ENCODE measurements at places on chromosomes 6 and 20.

DNA sequence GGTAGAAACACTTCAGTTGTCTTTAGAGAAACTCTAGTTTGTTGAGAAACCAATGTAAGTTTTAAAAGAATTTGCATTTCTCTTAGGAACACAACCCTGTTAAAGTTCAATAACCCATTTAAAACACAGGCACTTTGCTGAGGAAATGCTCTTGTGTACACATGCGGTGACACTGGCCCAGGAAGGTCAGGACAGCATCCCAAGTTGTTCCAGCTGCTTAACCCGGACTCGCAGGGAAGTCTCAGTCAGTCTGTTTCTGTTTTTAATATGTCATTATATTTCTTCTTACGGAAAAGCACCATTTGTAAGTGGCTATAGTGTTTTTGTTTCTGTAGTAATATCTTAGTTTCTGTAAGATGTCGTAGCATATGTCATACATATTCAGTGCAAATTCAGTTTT, 36.9 kb downstream of the RIN2 start:
- H3K36me3 ChIP-seq: no peaks in the 10 kb centered on the region
- no peak overlapping the region for H3K27ac ChIP-seq
- no peaks in the 10 kb centered on the region for H3K27me3 ChIP-seq
- DNase-seq: peak; percentile 65

- no peaks in the 10 kb centered on the region for H3K27me3 ChIP-seq
- no peak overlapping the region for H3K4me3 ChIP-seq
- no peak for DNase-seq
- H3K27ac ChIP-seq: no peak overlapping the region
- no peaks in the 10 kb centered on the region for H3K36me3 ChIP-seq
Measured at GRCh38 chr20:59829054-59829785, 104.2 kb downstream of the SYCP2 start.

GRCh38 chr6:140855520-140855919, 1277.2 kb upstream of the GJE1 start:
- no peaks in the 10 kb centered on the region for H3K36me3 ChIP-seq
- H3K4me1 ChIP-seq: peaks cover 35% of the 10 kb centered on the region
- no peak overlapping the region for H3K27ac ChIP-seq
- no peak overlapping the region for H3K4me3 ChIP-seq

DNA sequence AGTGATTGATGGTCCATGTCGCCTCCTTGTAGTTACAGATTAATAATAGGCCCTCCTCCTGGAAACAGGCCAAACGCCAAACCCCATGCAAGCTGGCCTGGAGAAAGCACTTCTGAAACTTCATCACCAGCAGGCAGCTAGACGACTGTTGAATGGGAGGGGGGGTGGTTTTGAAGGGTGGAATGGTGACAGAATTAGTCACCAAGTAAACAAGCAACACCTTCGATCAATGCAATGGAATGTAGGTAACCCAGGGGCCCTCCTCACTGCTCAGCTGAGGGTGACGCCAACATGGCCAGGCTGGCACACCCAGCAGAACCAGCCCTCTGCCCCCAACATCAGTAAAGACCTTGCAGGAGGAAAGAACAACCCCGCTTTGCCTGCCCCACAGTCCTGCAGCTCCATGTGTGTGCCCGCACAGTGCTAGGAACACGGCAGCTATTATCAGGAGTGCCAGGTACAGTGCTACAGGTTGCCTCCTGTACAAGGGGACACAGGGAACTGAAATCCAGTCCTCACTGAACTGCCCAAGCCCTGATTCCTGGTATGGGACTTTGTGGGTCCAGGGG, 2.7 kb downstream of the BCAS1 start:
- H3K27ac ChIP-seq: no peak overlapping the region
- no peaks in the 10 kb centered on the region for H3K27me3 ChIP-seq
- H3K4me1 ChIP-seq: no peaks in the 10 kb centered on the region
- H3K4me3 ChIP-seq: no peak overlapping the region

DNA sequence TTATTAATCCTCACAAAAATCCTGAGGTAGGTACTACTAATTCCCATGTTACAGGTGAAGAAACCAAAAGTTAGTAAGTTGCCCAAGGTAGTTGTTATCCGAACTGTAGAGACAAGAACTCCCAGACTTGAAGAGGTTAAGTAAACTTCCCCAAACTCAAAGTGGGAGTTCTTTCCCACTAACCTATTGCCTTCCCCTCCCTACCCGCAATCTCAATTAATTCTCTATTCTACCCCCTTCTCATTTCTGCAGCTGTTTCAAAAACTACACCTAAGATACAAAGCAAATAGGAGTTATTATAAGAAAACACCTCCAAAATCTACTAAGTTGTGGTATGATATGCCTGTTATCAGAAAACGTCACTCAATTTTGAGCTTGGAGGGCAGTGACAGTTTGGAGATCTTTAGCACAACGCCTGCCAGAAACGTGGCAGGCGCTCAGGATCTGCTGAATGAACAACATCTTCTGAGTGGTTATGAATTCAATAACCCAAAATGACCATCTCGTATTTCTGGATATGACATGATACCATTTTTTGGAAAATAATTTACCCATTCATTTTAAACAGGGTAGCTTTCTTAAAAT, 7.1 kb downstream of the CSNK2A1 start:
- H3K36me3 ChIP-seq: no peaks in the 10 kb centered on the region
- no peak overlapping the region for H3K27ac ChIP-seq
- no peak for DNase-seq
- no peaks in the 10 kb centered on the region for H3K27me3 ChIP-seq

- no peaks in the 10 kb centered on the region for H3K4me1 ChIP-seq
- H3K36me3 ChIP-seq: no peaks in the 10 kb centered on the region
- H3K27ac ChIP-seq: no peak overlapping the region
- DNase-seq: no peak
- H3K4me3 ChIP-seq: no peak overlapping the region
- H3K27me3 ChIP-seq: no peaks in the 10 kb centered on the region
Measured at GRCh38 chr6:78824045-78824444, 43.3 kb upstream of the IRAK1BP1 start.

DNA sequence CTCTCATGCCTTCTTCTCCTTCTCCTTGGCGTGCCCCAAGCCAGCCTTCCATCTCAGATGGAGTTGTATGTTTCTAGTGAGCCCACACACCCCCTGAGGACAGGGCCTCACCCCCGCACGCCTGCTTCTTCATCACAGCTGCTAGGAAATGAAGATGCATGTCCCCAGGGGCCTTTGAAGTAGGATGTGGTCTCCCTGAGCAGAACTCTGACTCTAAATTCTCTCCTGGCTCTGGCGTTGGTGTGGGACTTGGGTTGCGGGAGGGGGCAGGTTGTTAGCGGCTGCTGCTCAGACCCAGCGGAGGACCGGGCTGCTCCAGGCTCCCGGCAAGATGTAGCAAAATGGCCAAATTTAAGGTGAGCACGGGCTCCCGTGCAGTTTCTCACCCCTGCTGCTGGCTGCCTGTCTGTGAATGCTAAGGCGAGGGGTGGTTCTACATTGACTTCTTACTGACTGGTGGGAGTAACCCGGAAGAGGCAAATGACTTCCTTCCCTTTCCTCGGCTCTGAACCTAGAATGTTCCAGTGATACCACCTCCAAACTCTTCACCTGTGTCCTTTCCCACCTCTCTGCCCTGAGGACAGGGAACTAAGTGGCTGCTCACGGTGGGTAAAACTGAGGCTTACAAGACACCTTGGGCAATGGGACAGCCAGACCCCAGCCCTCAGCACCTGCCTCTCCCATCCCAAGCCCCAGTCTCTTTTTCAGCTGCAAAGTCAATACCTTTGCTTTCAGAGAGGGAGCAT, 8.8 kb downstream of the SYNJ2 start:
- H3K36me3 ChIP-seq: no peaks in the 10 kb centered on the region
- no peak overlapping the region for H3K27ac ChIP-seq
- DNase-seq: no peak
- no peaks in the 10 kb centered on the region for H3K27me3 ChIP-seq
- H3K4me3 ChIP-seq: no peak overlapping the region

DNA sequence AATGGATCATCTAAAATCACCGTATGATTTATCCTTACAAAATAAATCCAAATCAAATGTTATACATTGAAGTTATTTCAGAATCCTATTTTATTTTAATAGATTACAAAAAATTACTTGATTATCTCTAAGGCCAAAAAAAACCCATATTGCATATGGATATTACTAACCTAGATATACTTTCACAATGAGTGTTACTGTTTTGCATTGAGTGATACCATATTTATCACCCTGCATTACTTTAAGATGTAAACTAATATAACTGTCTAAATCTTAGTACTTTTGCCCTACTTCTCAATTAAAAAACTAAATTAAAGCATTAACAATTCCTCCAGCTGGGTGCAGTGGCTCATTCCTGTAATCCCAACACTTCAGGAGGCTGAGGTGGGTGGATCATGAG, 11.1 kb downstream of the PPIL4 start:
- DNase-seq: no peak
- peaks cover 14% of the 10 kb centered on the region for H3K36me3 ChIP-seq

DNA sequence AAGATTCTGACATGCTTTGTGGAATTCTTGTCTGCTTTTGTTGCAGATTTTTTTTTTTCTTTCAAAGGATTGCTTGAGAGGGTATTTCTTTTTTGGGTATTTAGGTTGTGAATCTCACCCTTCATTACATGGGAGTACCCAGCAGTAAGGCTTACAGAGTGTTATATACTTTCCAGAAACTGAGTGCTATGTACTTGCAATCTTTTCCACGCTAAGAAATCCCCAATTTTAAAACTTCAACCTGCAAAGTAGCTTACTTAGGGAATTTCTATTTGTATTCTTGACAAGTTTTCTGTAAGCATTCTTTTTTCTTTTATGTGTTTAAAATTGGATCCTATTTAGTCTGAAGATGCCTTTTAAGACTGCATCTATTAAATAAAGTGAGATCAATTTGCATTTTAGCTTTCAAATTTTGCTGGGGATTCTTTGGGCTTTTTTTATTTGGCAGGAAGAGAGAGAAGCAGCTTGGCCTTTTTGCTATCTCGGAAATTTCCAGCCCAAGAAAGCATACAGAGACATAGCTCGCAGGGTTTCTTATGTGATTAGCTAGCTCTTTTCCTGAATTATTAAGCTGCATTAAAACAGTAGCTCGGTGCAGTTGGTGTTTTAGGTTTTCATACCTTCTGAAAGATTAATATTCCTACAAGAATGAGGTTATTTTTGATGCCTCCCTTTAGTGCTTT, 42.6 kb downstream of the KCNS1 start:
- no peak overlapping the region for H3K4me3 ChIP-seq
- H3K36me3 ChIP-seq: no peaks in the 10 kb centered on the region
- no peaks in the 10 kb centered on the region for H3K27me3 ChIP-seq
- H3K27ac ChIP-seq: no peak overlapping the region
- no peak for DNase-seq

GRCh38 chr6:26175428-26176181, 88.4 kb downstream of the HFE start:
- DNase-seq: peak; percentile 85
- H3K27me3 ChIP-seq: no peaks in the 10 kb centered on the region
- H3K27ac ChIP-seq: no peak overlapping the region
- H3K36me3 ChIP-seq: no peaks in the 10 kb centered on the region
- peaks cover 11% of the 10 kb centered on the region for H3K4me1 ChIP-seq
- no peak overlapping the region for H3K4me3 ChIP-seq

GRCh38 chr6:40588480-40588879, 1.3 kb upstream of the LRFN2 start:
- no peaks in the 10 kb centered on the region for H3K36me3 ChIP-seq
- no peaks in the 10 kb centered on the region for H3K4me1 ChIP-seq
- no peak overlapping the region for H3K27ac ChIP-seq

DNA sequence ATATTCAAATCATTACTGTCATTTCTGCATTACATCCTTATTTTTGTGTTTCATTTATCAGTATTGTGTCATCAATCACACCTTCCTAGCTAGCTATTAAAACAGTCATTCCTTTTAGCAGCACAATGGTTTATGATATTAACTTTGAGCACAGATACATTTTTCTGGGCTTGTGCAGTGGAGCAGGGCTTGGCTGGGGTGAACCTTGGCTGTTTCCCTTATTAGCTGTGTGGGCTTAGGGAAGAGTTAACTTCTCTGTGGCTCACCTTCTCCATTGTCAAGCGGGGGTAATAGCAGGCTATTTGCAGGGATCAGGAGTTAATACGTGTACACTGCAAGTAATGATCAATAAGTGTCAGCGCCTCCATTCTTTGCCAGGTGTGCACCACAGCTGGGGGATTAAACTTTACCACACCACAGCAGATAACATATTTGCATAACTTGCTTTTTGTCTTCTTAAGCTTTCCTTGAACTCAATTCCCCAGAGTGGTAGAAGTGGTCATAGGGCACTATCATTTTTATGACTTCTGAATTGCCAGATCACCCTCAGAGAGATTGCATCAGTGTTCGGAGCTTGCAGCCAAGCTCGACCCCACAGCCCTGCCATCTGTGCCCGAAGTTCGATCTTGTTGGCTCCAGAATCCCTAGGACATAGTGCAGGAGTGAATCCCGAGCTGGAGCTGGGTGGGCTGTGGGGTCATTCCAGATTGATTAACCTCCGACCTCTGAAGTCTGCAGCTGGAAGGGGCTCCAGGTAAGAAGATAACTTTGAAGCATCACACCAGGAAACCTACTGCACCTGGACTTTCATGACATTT, 1.5 kb upstream of the PYGB start:
- no peaks in the 10 kb centered on the region for H3K27me3 ChIP-seq
- no peak overlapping the region for H3K27ac ChIP-seq
- peaks cover 11% of the 10 kb centered on the region for H3K4me1 ChIP-seq
- no peak for DNase-seq
- H3K36me3 ChIP-seq: no peaks in the 10 kb centered on the region

GRCh38 chr6:54266400-54266923, 41.8 kb upstream of the TINAG start:
- H3K27ac ChIP-seq: no peak overlapping the region
- no peak overlapping the region for H3K4me3 ChIP-seq
- no peaks in the 10 kb centered on the region for H3K36me3 ChIP-seq

- H3K36me3 ChIP-seq: no peaks in the 10 kb centered on the region
- DNase-seq: no peak
- H3K4me1 ChIP-seq: no peaks in the 10 kb centered on the region
- no peak overlapping the region for H3K4me3 ChIP-seq
- H3K27ac ChIP-seq: no peak overlapping the region
- H3K27me3 ChIP-seq: no peaks in the 10 kb centered on the region
Measured at GRCh38 chr6:3841711-3842565, 7.2 kb upstream of the FAM50B start.

GRCh38 chr6:7914991-7915789, 4.6 kb upstream of the TXNDC5 start:
- peaks cover 24% of the 10 kb centered on the region for H3K4me1 ChIP-seq
- H3K36me3 ChIP-seq: no peaks in the 10 kb centered on the region
- peak; percentile 82 for DNase-seq
- peak overlapping the region; percentile 17 for H3K27ac ChIP-seq
- no peak overlapping the region for H3K4me3 ChIP-seq

- no peak overlapping the region for H3K27ac ChIP-seq
- no peak overlapping the region for H3K4me3 ChIP-seq
- peaks cover 62% of the 10 kb centered on the region for H3K27me3 ChIP-seq
- no peaks in the 10 kb centered on the region for H3K36me3 ChIP-seq
Measured at GRCh38 chr6:28767691-28768090, 156.1 kb downstream of the TRIM27 start.

DNA sequence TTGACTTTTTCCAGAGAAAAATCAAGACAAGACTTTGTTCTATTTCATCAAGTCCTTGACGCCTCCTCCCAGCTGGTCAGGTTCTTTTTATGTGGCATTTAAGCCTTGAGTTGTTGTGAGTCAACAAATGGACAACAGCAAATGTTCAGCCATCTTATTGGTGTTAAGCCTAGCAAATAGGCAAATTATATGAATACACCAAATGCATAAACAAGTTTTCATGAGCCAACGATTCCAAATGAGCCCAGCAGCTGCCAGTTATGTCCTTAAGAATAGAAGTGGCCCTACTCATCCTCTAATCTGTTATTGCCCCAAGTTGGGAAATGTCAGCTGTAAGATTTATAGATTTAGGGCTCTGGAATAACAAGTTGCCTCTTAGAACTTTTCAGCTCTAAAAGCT, 312.0 kb downstream of the SOX4 start:
- H3K4me1 ChIP-seq: peaks cover 2% of the 10 kb centered on the region

GRCh38 chr6:367891-368630, 23.5 kb upstream of the IRF4 start:
- no peaks in the 10 kb centered on the region for H3K4me1 ChIP-seq
- no peak overlapping the region for H3K4me3 ChIP-seq
- no peaks in the 10 kb centered on the region for H3K36me3 ChIP-seq
- H3K27me3 ChIP-seq: no peaks in the 10 kb centered on the region
- H3K27ac ChIP-seq: no peak overlapping the region
